MG63 (cell line): ENCODE measurements at places on chromosomes 5 and 9. TPM values are rescaled to one million over a fixed set of nuclear protein-coding genes. Genes with fewer than 3 reads are reported as not detected.

Gene KCNIP1
- 0.43 and 7.9 TPM in 2 replicates for total RNA-seq

Gene UGT3A2
- total RNA-seq, result not detected in 2 replicates

Gene HMCN2
- 0.20 TPM in 1 of 2 replicates, not detected in the other for total RNA-seq

Gene SLC6A7
- not detected in 2 replicates for total RNA-seq

Gene PPP1R26
- total RNA-seq, result 19.8 and 20.3 TPM in 2 replicates

Gene OLFM1
- total RNA-seq, result 37.1 and 47.3 TPM in 2 replicates

Gene TMEM252
- total RNA-seq, result not detected in 2 replicates

Gene ANKRD18A
- total RNA-seq, result 0.07 TPM in 1 of 2 replicates, not detected in the other

Gene CCL27
- not detected in 2 replicates for total RNA-seq

GRCh38 chr9:126700296-126700695 is 86.6 kb downstream of the LMX1B start:
- no peak for DNase-seq

DNA sequence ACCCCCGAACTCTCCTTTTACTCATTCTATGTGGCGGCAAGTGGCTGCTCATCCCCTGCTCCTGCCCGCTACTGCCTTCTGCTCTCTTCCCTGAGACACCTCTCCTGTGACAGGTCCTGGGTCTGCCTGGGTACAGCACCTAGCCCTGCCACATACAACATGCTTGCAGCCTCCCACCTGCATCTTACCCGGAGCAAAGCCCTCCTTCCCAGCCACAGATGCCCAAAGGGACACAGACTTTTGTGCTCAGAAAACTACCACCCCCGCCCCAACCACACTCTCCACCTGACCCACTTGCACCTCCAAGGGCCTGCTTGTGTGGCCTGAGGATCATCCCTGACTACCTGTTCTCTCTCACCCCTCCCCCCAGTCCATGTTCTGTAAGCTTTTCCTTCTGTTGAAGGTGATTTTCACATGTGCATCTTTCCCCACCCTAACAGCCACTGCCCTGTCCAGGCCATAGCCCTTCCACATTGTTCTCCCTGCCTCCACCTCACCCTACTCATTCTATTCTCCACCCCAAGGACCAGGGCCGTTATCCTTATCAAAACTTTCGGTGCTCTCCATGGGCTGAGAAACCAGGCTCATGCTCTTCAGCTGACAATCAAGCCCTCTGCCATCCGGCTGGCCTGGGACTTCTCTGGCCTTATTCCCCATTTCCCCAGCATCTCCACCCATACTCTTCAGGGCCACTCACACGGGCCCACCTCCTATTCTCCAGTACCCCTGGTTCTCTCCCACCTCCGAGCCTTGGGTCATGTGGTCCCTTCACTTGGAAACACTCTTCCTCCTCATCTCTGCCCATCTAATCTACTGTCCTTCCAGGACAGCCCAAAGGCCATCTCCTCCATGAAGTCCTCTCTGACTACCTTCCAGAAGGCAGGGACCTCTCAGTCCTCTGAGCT is 46.4 kb upstream of the ALDH1B1 start:
- no peak for DNase-seq

- DNase-seq, result no peak
Observed at GRCh38 chr9:85508616-85509015, 233.1 kb downstream of the AGTPBP1 start.

GRCh38 chr5:14767735-14768507 is 103.4 kb downstream of the OTULIN start:
- no peak for DNase-seq

GRCh38 chr5:17340819-17341218 is 123.4 kb downstream of the BASP1 start:
- DNase-seq, result no peak

DNA sequence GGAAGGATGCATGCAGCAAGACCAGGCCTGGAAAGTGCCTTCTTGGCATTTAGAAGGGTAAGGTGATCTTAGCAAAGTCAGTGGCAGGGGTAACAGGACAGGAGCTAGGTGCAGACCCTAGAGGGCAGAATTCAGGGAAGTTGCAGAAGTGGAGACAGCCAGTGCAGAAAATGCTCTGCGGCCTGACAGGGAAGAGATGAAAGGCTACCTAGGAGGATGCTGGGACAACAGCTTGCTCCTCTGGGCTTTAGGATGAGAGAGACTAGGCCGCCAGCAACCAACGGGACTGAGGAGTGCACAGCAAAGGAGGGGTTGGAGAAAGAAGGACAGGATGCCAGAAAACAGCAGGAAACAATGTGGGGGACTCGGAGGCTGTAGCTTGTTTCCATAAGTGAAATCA is 219.9 kb downstream of the FSTL4 start:
- no peak for DNase-seq

GRCh38 chr5:14816999-14817761 is 54.4 kb downstream of the ANKH start:
- peak; percentile 93 for DNase-seq

- no peak for DNase-seq
Observed at GRCh38 chr9:95457769-95458168, 59.0 kb downstream of the PTCH1 start.

GRCh38 chr5:146595088-146595487 is 79.1 kb upstream of the GPR151 start:
- no peak for DNase-seq

- DNase-seq, result no peak
Observed at GRCh38 chr9:24007185-24007584, 181.1 kb upstream of the ELAVL2 start.

GRCh38 chr5:118561971-118562370 is 426.4 kb downstream of the DTWD2 start:
- no peak for DNase-seq

DNA sequence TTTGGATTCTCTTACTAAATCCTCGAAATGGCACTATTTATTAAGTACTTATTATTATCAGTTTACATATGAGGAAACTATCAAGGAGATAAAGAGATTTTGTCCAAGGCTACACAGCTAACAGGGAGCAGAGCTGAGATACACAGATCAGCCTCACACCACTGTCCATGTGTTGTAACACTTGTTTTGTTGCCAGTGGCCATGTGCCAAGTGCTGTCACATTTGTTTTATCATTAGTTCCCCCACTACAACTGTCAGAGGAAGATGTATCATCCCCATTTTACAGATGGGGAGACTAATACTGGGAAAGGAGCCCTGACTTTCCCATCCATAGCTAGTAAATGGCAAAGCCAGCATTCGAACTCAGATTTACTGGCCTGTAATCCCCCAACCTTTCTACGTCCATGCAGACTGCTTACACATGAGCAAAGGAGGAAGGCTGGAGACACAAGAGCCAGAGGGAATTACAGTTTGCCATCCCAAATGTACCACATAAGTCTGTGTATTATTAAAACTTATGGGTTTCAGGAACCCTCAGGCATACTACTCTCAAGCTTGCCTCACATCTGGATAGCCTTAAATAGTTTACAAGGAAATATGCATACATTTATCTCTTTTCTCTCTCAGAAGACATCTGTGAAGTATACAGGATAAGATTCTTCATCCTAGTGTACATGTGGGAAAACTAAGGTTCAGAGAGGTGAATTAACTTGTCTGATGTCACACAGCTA is 25.1 kb downstream of the PAPPA start:
- no peak for DNase-seq

GRCh38 chr5:6652025-6652424 is 18.8 kb downstream of the SRD5A1 start:
- no peak for DNase-seq

- no peak for DNase-seq
Observed at GRCh38 chr5:133149345-133149744, 97.5 kb downstream of the HSPA4 start.

DNA sequence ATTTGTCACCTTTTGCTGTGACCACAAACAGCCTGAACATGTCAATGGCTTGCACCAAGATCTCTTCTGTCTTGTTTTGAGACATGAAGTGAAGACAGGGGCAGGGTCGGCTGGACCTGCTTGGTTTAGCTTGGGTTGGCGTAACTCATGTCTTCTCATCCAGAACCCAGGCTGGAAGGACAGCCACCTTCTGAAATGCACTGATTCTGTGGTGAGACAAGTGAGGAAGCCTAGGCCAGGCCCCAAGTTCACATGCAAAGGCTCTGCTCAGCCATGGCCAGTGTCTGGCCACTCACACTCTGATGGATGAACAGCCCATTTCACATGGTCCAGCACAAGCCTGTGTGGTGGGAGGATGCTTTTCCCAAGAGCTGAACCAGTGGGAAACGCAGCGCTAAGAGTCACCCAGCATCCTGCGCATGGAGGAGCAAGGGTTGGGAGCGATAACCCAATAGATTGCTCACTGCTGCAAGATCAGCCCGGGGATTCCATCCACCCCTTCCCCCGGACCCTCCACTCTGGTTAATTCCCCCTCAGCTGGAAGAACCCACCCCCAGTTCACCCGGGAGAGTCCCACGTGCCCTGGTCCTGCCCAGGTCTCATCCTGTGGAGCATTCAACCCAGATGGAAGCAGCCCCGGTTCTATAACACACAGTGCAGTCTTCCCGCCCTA is 16.2 kb upstream of the MED10 start:
- no peak for DNase-seq

DNA sequence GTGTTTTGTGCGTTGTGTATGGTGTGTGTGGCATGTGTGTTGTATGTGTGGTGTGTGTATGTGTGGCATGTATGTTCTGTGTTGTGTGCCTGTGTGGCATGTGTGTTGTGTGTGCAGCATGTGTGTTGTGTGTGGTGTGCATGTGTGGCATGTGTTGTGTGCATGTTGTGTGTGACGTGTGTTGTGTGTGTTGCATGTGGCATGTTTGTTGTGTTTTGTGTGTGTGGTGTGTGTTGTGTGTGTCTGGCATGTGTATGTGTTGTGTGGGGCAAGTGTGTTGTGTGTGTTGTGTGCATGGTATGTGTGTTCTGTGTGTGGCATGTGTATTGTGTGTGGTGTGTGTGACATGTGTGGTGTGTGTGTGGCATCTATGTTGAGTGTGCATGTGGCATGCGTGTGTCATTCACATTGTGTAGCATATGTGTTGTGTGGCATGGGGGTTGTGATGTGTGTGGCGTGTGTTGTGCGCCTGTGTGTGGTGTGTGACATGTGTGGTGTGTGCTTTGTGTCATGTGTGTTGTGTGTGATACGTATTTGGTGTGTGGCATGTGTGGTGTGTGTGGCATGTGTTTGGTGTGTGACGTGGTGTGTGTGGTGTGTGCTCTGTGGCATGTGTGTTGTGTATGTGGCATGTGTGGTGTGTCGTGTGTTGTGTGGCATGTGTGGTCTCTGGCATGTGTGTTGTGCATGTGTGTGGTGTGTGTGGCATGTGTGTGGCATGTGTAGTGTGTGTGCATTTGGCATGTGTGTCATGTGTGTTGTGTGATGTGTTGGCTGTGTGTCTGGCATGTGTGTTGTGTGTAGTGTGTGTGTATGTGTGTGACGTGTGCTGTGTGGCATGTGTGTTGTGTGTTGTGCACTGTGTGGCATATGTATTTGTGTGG is 46.6 kb upstream of the IRX4 start:
- no peak for DNase-seq

DNA sequence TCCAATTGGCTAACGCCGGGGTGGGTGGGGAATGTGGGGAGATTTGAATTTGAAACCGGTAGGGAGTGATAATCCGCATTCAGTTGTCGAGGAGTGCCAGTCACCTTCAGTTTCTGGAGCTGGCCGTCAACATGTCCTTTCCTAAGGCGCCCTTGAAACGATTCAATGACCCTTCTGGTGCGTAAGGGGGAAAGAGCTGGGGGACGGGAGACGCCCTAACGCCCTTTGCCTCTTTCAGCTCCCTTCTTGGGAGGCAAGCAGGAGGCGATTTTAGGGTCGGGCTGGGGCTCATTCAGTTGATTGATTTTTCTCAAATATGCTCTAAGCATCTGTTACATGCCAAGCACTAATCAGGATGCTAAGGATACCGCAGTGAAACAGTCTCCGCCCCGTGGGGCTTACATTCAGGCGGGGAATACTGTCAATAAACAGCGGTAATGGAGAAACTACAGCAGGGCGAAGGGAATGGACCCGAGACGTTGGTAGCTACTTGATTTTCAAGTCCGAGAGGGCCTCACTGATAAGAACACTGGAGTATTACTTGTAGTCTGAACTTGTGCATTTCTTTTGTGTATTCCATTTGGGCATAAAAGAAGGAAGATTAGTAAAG is at the start of gene HMMR:
HMMR (plus strand) TSS at position 71 of the 610 bp plus-strand sequence; CDS start at position 132, 61 bp downstream.
- peak; percentile 35 for DNase-seq
